WERI-Rb-1 (cell line): ENCODE measurements at places on chromosomes 2 and 18.

DNA sequence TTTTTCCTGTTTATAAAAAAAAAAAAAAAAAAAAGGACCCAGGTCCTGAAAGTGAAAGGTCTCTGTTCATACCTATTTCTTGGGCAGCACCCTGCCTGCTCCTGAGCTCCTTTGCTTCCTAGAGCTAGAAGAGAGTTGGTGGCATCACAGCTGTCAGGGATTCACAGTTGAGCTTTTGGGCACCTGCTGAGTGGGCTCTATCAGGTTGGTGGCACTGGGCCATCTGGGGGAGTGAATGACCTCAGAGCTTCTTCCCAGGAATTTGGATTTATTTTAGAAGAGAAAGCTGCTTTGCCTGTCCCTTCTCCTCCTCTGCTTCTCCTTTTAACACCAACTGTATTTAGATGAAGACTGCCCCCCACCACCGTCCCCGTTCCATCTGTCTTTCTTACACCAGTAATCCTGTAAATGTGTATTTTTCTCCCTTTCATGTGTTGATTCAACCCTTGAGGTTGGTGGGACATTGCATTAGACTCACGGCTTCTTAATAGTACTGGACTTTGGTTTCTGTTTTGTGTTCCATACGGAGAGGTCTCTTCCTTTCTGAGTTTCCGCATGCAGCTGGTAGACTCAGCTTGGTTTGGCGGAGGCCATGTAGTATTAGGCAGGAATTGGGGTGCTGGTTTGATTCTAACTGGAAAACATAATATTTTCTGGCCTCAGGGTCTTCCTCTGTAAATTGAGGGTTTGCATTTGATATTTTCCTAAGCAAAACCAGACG is 7.6 kb upstream of the MGAT5 start:
- DNase-seq, result peak; percentile 28

- DNase-seq, result no peak
Observed at GRCh38 chr18:51498085-51498855, 300.8 kb upstream of the MEX3C start.

DNA sequence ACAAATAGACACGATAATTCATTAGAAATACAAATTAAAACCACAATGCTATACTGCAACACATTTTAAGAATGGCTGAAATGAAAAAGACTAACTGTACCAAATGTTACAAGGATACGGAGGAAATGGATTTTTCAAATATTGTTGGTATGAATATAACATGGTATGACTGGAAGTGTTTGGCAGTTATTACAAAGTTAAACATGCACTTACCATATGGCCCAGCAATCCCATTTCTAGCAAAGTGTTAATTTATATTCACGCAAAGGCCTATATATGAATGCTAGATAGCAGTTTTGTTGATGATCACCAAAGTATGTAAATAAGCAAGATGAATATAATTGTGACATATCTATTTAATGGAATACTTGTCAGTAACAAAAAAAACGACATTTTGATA is 497.8 kb upstream of the FSIP2 start:
- no peak for DNase-seq

DNA sequence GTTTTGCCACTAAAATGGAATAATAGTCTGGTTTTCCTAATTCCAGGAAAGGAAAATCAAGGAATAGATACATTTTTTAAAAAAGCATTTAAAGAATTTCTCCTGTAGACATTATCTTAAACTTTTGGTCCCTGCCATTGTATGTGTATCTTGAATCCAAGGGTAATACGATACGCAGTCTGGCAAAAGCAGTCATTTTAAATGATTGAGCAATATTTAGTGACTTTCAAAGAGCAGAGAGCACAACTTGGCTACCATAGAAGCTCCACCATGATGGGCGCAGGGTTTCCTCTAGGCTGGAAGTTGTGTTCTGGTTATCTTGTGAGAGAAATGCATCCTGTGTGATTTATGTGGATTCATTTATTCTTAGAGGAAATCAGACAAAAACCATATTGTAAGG is 92.9 kb downstream of the NEDD4L start:
- no peak for DNase-seq

- DNase-seq, result no peak
Observed at GRCh38 chr2:20145497-20146193, 79.3 kb downstream of the SDC1 start.

DNA sequence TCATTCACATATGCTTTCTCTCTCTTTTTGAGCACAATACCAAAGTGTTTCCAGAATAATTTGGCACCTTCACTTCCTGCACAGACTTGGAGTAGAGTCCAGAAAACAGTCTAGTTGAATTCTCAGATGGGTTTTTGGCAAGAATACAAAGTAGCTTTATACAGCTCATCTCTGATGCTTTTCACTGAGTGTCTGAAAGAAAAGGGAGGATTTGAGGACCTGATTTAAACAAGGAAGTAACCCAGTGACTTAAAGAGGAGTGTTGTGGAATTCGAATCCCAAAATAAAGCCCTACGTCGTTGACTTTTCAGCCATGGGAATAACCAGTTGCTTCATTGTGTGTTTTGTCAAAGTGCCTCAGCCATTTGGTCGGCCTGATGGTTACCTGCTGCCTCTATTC is 31.8 kb downstream of the METAP1D start:
- DNase-seq, result no peak

GRCh38 chr2:225017713-225018112 is 24.6 kb downstream of the DOCK10 start:
- DNase-seq, result no peak

GRCh38 chr2:158760887-158761286 is 34.2 kb upstream of the DAPL1 start:
- DNase-seq, result no peak

DNA sequence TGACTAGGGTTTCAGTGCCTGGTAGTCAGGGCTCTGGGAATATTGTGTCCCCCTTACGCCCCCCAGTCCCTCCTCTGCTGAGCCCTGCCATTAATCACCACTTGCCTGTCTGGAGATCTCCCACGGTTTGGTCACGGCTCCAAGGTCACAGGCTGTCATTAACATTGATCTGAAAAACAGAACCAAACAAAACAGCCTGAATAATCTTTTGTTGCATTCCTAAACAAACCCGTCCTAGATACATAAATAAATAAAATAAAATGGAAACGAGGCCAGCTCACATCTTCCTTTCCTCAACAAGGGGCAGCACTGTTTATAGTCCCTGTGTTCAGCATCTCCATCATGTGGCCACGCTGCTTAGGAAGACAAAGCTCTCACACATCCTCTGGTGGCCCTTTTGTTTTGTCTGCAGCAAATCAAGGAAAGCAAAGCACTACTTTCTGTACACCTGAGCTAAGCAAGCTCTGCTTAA is 282.8 kb downstream of the AGPS start:
- DNase-seq, result no peak

GRCh38 chr2:121890041-121890440 is 134.6 kb downstream of the TSN start:
- peak; percentile 74 for DNase-seq

GRCh38 chr2:239800785-239801386 is 224.3 kb downstream of the NDUFA10 start:
- no peak for DNase-seq

- DNase-seq, result no peak
Observed at GRCh38 chr2:43327119-43327518, 100.7 kb upstream of the ZFP36L2 start.

DNA sequence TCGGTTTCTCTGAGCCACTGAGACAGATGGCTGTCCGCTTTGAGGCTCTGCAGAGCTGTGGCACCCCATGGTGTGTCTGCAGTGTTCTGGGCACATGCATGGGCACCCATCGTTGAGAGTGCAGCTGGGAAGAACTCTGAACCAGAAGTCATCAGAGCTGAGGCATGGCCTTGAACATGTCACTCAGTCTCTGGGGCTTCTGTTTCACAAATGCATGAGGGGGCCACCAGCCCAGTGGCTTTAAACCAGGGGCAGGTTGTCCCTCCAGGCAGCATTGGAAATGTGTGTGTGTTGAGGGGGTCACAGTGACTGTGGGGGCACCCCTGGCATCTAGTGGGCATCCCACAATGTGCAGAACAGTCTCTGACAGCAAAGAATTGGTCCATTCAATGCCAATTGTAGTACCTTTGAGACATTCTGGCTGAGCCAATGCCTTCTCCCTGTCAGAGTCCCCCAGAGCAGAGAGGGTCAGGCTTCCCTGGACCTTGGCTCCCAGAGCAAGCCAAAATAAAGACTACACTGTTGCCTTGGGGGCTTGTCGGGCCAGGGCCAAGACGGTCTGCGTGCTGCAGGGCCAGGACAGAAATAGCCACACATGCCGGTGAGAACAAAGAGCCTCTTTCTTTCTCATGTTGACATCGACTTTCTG is 9.3 kb upstream of the PSMD1 start:
- DNase-seq, result no peak

DNA sequence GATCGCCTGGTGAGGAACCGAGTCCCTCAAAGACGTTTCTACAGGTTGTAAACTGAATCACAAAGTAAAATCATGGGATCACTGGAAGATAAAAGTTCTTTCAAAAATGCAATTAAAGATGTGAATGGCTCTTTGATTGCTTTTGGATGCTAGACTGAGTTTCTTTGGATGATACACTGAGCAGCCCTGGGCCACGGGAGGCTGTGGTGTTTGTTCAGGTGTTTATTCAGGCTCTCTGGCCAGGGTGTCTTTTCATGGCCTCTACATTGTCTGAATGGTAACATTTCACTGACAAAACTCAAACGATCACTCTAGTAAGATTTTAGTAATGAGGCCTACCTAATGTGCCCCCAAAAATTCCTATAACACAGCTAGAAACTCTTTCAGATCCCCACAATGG is 48.4 kb upstream of the SPATS2L start:
- no peak for DNase-seq
